ENCODE measurements at places on chromosomes 5 and 9.

GRCh38 chr9:33446946-33447798 lies at the start of gene AQP3:
Gene AQP3 (minus strand): TSS chr9:33447593. CDS start chr9:33447530, 63 bp downstream.
- no peak for DNase-seq

- no peak for DNase-seq
Measured at GRCh38 chr9:108832179-108832500, 23.6 kb downstream of the ACTL7B start.

- no peak for DNase-seq
Measured at GRCh38 chr5:25362799-25363198, 718.0 kb upstream of the CDH10 start.

GRCh38 chr9:125460883-125461635 lies 199.4 kb downstream of the GAPVD1 start:
- no peak for DNase-seq

GRCh38 chr5:148966348-148966747 lies 96.5 kb downstream of the SH3TC2 start:
- DNase-seq: no peak

DNA sequence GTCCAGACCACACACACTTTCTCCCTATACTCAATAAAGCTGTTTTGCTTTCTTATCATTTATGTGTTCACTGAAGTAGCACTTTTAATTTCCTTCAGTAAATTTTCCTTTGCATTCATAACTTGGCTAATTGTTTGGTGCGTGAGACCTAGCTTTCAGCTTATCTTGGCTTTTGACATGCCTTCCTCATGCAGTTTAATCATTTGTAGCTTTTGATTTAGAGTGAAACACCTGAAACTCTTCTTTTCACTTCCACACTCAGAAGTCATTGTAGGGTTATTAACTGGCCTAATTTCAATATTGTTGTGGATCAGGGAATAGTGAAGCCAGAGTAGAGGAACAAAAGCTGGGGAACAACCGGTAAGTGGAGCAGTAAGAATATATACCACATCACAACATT lies 114.7 kb downstream of the ST8SIA4 start:
- no peak for DNase-seq

DNA sequence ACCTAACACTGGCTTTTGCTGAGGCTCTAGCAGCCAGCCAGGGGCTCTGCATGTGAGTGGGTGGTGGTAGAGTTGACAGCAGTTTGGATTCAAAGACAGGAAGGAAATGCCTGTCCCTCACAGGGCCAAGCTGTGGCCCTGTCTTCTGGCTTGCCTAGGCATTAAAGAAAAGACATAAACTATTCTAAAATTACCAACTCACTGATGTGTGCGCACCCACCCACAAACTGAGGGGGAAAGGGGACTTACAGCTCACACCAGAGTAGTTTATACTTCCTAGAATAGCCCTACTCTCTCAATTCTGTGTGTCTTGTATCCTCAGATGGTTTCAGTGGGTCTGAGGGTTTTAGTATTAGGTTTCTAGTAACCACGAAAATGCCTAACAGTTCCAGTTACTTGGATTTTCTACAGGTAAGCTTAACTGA lies 18.3 kb upstream of the IL13 start:
- DNase-seq: no peak

- DNase-seq: no peak
Measured at GRCh38 chr5:14660833-14661232, 3.7 kb upstream of the OTULIN start.

DNA sequence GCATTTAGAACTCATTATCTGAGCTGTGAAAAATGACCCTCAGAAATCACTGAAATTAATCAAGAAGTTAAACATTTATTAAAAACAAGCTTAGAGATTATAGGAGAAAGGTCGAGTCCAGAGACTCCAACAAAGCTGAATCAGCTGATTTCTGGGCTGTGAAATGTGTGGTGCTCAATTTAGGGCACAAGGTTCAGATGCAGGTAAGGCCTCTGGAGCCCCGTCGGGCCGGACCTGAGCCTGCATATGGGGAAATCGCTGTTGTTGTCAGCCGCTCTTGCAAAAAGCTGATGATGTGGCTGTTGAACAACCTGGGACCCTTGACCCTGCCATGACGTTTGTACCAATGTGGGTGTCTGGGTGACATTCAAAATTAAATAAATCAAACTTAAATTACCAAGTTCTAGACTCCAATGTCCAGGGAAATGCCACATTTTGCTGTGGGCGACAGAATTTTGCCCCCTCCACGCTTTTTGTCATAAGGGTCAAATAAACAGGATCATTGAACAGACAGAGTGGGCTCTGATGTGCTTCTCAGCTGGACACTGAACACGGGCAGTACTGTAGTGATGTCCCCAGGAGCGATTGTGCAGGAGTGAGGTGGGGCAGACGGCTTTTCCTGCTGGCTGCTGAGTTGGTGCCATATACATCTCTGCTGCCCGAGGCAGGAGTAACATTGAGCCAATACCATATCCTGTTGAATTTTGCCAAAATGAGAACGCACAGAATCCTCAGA lies 27.2 kb upstream of the FBP1 start:
- DNase-seq: no peak

DNA sequence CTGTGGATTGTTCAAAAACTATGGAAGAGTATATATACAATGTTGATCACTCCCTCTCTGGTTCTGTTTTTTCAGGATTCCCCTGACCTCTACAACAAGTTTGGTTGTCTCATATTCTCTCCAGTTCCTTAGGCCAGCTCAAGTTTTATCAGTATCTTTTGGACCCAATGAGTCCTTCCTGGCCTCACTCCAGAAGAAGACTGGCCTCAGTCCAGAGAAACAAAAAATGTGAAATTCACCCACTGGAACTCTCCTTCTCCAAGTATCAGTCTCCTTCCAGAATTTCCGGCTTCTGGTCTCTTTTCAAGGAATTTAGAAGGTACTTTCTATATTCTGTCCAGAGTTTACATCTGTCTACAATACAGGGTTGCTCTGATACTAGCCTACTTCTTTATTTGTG lies 537.8 kb upstream of the FTMT start:
- DNase-seq: no peak

GRCh38 chr5:168974082-168974481 lies 326.9 kb downstream of the SLIT3 start:
- no peak for DNase-seq

- no peak for DNase-seq
Measured at GRCh38 chr9:105466898-105467455, 19.1 kb downstream of the FSD1L start.

DNA sequence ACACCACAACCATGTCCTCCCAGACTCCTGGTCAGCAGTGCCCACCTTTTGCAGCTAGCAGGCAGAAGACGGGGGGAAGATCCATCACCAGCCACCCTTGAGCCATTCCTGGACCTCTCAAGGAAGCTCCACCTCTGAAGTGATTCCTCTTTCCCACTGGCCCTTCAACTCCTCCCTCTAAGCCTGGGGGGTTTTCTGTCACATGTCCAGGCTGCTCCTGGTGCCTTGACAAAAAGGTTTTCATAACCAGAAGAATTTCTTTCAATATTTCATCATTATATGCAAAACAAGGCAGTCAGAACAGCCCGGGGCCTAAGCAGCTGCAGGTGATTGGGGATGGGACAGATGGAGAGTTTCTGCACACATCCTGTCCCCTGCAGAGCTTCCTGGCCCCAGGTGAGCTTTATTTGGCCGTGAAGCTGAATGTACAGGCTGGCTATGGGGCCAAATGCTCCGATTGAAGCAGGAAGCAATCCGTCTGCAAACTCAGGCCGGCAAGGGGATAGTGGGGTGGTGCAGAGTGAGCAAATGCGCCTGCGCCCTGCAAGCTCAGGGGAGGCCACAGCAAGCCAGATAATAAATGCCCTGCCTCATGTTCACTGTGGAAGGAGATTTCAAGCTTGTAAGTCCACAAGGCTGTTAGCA lies 173.5 kb downstream of the C5orf15 start:
- no peak for DNase-seq
